ENCODE measurements at places on chromosomes 7 and 10. TPM values are rescaled to one million over a fixed set of nuclear protein-coding genes. Genes with fewer than 3 reads are reported as not detected.

ZDHHC6 gene
- 39.1 TPM for polyA plus RNA-seq

FXYD4 gene
- not detected for polyA plus RNA-seq

SLK gene
- polyA plus RNA-seq: 15.4 TPM

ANLN gene
- 1.1 TPM for polyA plus RNA-seq

RHBDD2 gene
- 67.0 TPM for polyA plus RNA-seq

SFTPA1 gene
- polyA plus RNA-seq: 3.5 TPM

AP3M1 gene
- polyA plus RNA-seq: 9.7 TPM

PTPN20 gene
- polyA plus RNA-seq: 0.74 TPM

CRYGN gene
- 0.06 TPM for polyA plus RNA-seq

- peak overlapping the region; percentile 98 for H3K27ac ChIP-seq
- peaks cover 3% of the 10 kb centered on the region for H3K4me1 ChIP-seq
These were observed 1.3 kb downstream of the ZNF503 start for GRCh38 chr10:75400163-75400770.

- no peaks in the 10 kb centered on the region for H3K4me1 ChIP-seq
- H3K27me3 ChIP-seq: no peaks in the 10 kb centered on the region
These were observed 239.2 kb downstream of the PTPRN2 start for GRCh38 chr7:158348446-158348845.

DNA sequence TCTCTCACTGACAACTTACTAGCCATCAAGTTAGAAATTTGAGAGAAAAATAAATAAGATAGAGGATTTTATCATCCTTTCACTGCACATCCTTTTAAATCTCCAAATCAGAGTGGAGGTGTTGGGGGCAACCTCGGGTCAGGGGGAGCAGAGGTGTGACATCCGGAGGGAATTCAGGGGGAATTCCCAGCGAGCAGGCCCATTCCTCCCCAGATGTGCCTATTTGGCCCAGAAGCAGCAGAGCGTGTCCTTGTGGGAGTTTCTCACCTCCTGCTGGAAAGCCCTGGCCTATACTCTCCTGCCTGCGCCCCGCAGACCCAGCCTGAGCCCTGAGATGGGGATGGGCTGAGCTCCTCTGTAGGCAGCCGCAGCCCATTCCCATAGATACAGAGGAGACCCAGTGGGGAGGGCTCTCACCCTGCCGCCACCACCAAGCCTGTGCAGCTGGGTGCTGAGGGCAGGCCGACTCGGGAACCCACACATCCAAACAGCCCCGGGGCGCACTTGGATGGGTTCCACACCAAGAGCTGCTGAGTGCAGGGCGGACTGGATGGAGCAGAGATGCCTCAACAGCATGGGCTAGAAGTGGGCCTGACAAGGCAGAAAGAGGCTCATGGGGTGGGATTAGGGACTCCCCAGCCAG is 124.5 kb downstream of the CXCL12 start:
- peaks cover 2% of the 10 kb centered on the region for H3K4me1 ChIP-seq
- no peaks in the 10 kb centered on the region for H3K36me3 ChIP-seq
- H3K27me3 ChIP-seq: no peaks in the 10 kb centered on the region
- no peak overlapping the region for H3K4me3 ChIP-seq

DNA sequence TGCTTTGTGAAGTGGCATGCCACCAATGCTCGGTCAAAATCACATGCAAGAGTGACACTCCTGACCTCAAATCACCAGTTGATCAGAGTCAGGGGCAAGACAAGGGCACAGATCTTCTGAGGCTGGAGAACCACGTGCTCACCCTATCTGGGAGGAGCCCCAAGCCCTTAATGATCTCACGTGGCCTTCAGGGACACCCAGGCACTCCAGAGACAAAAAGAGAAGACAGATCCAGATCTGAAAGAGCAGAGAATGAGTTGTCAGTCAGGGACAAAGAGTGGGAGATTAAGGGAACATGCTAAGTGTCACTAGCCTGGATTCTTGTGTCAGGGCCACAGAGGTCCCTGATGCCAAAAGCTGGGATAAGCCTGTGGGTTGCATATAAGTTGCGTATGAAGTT is 134.3 kb downstream of the PLXNA4 start:
- H3K27me3 ChIP-seq: no peaks in the 10 kb centered on the region
- H3K4me1 ChIP-seq: no peaks in the 10 kb centered on the region
- no peak overlapping the region for H3K27ac ChIP-seq

DNA sequence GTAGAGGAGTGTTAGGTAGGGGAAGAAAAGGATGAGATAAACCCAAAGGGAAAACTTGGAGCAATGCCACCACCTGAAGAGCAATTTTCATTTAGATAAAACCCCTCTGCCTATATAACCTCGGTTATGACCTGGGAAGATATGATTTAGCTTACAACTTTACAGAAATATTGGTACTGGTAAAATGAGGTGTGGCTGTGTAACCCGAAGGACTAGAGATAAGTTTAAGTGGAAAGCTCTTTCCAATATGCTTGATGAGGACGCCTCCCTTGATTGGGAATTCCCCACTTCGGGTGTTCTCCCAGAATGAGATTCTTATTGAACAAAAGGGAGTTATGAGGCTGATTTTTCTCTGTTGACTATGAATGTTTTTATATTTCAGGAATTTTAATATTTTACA is 109.5 kb upstream of the CDK6 start:
- no peaks in the 10 kb centered on the region for H3K27me3 ChIP-seq
- no peaks in the 10 kb centered on the region for H3K36me3 ChIP-seq
- H3K4me1 ChIP-seq: peaks cover 3% of the 10 kb centered on the region

DNA sequence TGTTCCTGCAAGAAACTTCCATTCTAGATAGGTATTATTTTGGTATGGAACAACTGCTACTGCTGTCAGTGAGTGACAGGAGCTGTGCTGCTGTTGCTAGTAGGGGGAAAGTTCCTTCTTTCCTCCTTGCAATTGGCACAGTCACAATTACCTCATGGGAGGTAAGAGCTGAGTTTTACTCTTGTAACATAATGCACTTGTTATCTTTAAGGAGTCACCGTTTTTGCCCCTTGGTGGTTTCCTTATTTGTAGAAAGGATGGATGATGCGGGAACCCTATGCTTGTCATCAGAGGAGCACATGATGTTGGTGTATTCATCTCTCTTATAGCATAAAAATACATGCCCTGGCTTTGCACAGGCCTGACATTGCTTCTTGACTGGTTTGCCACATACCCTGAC is 234.7 kb upstream of the NPY start:
- no peak for DNase-seq
- H3K4me3 ChIP-seq: no peak overlapping the region
- no peaks in the 10 kb centered on the region for H3K4me1 ChIP-seq
- no peaks in the 10 kb centered on the region for H3K36me3 ChIP-seq
- no peaks in the 10 kb centered on the region for H3K27me3 ChIP-seq

GRCh38 chr7:130912862-130913638 is 179.0 kb upstream of the KLF14 start:
- peak overlapping the region; percentile 47 for H3K27ac ChIP-seq
- no peaks in the 10 kb centered on the region for H3K36me3 ChIP-seq
- peaks cover 22% of the 10 kb centered on the region for H3K4me1 ChIP-seq

GRCh38 chr10:45368181-45368580 is 5.8 kb upstream of the ALOX5 start:
- no peaks in the 10 kb centered on the region for H3K36me3 ChIP-seq
- no peak overlapping the region for H3K4me3 ChIP-seq
- H3K4me1 ChIP-seq: no peaks in the 10 kb centered on the region

GRCh38 chr7:6294839-6295238 is 22.4 kb upstream of the CYTH3 start:
- no peaks in the 10 kb centered on the region for H3K27me3 ChIP-seq
- no peak overlapping the region for H3K27ac ChIP-seq
- no peaks in the 10 kb centered on the region for H3K4me1 ChIP-seq
- no peaks in the 10 kb centered on the region for H3K36me3 ChIP-seq
- DNase-seq: no peak
- H3K4me3 ChIP-seq: no peak overlapping the region

- H3K27me3 ChIP-seq: no peaks in the 10 kb centered on the region
- H3K4me3 ChIP-seq: no peak overlapping the region
- peaks cover 41% of the 10 kb centered on the region for H3K36me3 ChIP-seq
- no peaks in the 10 kb centered on the region for H3K4me1 ChIP-seq
- no peak overlapping the region for H3K27ac ChIP-seq
- DNase-seq: peak; percentile 28
These were observed 37.5 kb downstream of the GDI2 start for GRCh38 chr10:5775685-5776084.

DNA sequence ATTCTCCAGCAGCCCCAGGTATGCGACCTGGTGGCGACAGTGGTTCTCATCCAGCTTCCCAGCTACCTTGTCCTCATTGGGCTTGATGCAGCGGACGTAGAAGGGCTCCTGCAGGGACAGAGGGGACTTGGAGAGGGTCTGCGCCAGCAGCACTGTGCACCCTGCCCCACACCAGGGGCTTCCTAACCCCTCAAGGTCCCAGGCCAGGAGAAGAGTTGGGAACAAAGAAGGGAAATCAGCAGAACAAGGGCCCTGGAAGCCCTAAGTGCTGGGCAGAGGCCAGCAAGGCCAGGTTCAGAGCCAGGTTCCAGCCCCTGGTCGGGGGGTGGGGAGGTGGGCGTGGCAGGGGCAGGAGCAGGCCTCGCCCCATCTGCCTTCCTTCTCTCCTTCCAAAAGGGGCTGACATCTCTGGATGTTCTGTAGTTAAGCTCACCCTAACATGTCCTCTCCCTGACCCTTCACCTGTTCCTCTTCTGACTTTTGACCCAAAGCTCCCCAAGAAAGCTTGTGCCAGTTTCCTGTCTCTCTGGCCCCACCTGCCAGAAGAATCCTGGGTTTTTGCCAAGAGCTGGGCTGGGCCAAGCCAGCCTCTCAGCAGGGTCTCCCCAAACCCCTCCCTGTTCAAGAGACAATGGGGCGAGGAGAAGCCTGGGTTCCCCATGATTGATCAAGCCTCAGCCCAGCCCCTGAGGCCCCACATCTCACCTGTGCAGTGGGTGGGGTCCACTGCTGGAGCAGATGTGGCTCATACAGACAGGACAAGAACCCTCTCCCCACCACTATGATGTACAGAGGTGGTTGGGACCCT is 11.9 kb downstream of the MYO1G start:
- no peak overlapping the region for H3K4me3 ChIP-seq
- peaks cover 11% of the 10 kb centered on the region for H3K4me1 ChIP-seq
- no peak overlapping the region for H3K27ac ChIP-seq
- H3K36me3 ChIP-seq: no peaks in the 10 kb centered on the region
- H3K27me3 ChIP-seq: no peaks in the 10 kb centered on the region
- no peak for DNase-seq

- H3K4me3 ChIP-seq: no peak overlapping the region
- H3K4me1 ChIP-seq: no peaks in the 10 kb centered on the region
- H3K27ac ChIP-seq: no peak overlapping the region
- DNase-seq: no peak
- H3K36me3 ChIP-seq: no peaks in the 10 kb centered on the region
These were observed 308.0 kb downstream of the EXOC4 start for GRCh38 chr7:133560900-133561299.

GRCh38 chr10:845526-845925 is 86.0 kb downstream of the LARP4B start:
- H3K4me3 ChIP-seq: no peak overlapping the region
- H3K4me1 ChIP-seq: peaks cover 5% of the 10 kb centered on the region
- H3K27ac ChIP-seq: no peak overlapping the region
- DNase-seq: no peak
- H3K36me3 ChIP-seq: peaks cover 14% of the 10 kb centered on the region

DNA sequence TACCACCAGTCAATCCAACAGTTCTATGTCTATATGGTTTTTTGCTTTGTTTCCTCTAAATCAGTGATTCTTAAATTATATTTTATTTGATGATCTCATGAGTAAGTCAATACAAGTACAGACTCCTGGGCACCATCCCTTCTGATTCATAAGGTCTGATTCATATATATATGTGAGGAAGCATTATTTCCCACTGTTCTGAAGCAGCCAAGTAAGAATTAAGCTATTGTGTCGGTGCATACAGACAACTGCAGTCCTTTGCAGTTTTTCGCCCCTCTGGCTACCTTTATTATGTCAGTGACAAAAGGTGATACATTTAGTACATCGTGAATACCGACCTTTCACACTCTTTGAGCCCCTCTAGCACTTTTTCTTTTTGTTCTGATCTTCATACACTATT is 1079.6 kb upstream of the C7orf33 start:
- H3K4me3 ChIP-seq: no peak overlapping the region
- no peaks in the 10 kb centered on the region for H3K27me3 ChIP-seq
- H3K36me3 ChIP-seq: no peaks in the 10 kb centered on the region
- DNase-seq: no peak
- no peak overlapping the region for H3K27ac ChIP-seq

DNA sequence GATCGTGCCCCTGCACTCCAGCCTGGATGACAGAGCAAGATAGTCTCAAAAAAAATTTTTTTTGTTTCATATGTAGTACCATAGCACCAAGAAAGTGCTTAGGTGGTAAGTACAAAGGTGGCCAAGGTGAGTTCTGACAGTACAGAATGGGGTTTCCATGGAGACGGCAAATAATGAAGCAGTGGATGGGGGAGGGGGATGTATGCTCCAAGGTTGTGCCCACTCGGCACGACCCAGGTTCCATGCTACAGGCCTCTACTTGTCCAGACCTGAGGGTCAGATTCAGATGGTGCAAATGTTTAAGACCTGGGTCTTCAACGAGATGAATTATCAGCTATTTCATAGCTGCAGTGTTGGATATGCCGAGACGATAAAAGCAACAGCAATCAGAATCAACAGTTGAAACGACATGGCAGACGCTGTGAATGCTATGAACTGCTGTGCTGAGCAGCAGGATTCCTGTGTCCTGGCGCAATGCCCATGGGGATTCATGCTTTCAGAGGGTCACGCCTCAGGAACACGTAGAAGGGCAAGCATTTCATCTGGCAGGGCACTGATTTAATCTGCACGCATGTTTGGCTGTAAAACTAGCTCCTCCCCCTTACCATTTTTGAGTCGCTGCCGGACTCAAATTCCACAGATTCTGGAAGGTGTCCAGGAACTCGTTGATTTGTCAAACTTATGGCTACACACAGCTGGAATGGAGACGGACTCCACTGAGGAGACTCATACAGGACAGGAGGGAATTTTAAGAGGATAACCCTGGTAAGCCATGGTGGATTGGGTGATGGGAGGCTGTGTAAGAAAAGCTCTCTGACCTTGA is 256.5 kb downstream of the FRMD4A start:
- peak; percentile 48 for DNase-seq
- no peak overlapping the region for H3K27ac ChIP-seq
- H3K4me1 ChIP-seq: no peaks in the 10 kb centered on the region
- H3K4me3 ChIP-seq: no peak overlapping the region

- H3K4me1 ChIP-seq: no peaks in the 10 kb centered on the region
- no peaks in the 10 kb centered on the region for H3K27me3 ChIP-seq
- DNase-seq: no peak
- H3K36me3 ChIP-seq: no peaks in the 10 kb centered on the region
- peak overlapping the region; percentile 84 for H3K4me3 ChIP-seq
These were observed 1.0 kb upstream of the ZDHHC4 start for GRCh38 chr7:6576024-6576866.

DNA sequence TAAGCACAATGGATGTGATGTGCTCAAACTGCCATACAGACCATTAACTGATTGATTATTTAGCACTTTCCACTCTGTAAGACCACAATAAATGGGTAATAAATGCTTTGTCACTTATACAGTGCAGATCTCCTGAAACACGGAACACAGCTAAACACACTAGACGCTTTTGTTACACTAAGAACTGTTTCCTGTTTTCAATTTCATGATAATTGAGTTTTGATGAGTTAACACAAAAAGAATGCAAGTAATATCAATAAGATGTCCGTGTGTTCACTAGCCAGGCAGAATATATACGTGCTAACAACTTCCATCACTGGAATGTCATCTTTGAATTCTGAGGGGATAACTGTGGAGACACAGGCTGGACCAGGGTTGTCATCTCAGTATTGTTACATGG is 178.8 kb downstream of the SKAP2 start:
- no peaks in the 10 kb centered on the region for H3K4me1 ChIP-seq
- DNase-seq: no peak
- H3K4me3 ChIP-seq: no peak overlapping the region
- no peaks in the 10 kb centered on the region for H3K27me3 ChIP-seq
- no peak overlapping the region for H3K27ac ChIP-seq

Data from small intestine (tissue), 16 donors.